ENCODE measurements at places on chromosomes 6 and 20.

GRCh38 chr20:58833921-58834320, 16.8 kb downstream of the GNAS-AS1 start:
- no peak for DNase-seq

GRCh38 chr6:35718911-35719381, 17.9 kb upstream of the ARMC12 start:
- peak; percentile 48 for DNase-seq

DNA sequence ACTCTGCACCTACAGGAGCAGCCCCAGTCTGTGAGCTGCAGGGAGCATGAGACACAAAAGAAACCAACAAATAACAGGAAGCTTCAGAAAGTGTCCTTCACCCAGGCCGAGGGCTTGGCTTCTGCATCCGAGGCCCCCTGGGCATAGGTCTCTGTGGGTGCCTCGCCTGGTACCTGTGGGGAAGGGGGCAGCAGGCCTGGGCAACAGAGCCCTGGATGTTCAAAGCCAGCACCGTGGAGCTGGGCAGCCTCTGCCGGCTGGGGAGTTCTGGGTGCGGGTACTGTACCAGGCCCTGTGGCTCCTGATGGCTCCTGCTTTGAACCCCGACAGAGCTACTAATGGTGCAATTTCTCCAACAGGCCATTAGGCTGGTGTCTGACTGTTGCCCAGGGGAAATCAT, 55.7 kb downstream of the TMEM242 start:
- peak; percentile 9 for DNase-seq

DNA sequence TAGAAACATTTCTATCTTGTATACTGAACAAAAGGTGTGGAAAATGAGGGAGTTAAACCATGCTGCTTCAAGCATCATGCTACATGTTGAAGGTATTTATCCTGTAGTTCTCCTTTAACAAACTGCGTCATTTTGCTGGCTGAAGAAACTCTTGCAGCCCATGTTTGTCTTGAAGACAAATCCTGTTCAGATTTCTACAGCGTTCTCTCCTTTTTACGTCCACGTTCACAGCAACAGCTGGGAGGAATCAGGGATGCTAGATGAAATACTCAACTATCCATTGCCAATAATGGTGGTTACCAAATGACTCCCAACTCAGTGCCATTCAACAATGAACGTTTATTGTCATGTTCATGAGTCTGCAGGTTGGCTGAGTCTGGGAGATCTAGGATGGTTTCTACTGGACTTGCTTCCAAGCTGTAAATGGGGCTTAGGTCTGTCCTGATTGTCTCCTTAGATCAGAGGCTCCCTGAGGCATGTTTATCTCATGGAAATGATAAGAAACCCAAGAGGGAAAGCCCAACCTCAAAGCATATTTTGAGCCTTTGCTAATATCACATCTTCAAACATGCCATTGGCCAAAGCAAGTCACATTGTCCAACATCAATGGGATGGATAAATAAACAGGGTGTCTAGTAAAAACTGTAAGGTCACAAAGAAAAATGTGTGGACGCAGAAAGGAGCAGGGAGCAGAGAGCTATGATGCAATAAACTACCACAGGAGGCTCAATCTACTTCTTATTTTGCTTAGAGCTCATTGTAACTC, 2.7 kb upstream of the PLCB1 start:
- no peak for DNase-seq

DNA sequence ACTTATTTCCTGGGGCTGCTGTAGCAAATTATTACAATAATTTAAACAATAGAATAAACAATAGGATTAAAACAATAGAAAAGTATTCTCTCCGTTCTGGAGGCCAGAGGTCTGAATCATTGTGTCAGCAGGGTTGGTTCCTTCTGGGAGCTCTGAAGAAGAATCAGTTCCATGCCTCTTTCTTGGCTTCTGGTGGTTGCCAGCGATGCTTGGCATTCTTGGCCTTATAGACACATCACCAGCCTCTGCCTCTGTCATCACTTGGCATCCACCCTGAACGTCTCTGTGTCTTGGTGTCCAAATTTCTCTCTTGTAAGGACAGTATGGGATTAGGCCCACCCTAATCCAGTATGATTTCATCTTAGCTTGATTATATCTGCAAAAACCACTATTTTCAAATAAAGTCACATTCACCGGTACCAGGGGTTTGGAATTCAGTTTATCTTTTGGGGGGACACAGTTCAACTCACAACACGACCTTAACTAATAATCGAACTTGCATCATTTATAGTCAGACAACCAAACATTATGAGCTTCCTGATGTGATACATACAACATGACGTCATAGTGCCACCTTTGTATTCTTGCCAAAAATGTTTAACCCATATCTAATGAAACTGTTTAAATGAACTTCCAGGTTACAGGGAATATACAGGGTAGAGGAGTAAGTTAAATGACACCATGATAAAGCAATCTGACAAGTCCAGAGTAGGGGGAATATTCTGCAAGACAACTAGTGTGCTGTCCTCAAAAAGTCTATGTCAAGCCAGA, 84.7 kb upstream of the RNF24 start:
- no peak for DNase-seq

DNA sequence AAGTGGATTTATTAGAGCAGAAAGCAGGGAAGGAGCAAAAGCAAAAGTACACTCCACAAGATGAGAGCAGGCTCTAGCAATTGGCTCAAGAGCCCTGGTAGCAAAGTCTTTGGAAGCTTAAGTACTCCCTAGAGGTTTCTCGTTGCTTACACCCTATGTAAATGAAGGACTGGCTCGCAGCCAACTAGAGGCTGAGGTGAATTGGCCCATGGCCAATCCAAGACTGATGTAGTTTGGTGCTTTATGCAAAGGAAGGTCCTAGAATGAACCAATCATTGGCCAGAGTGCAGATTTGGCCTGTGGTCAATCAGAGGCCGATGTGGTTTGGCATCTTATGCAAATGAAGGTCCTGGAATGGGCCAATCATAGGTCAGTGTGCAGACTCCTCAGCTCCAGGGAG, 191.3 kb upstream of the ARID1B start:
- no peak for DNase-seq

GRCh38 chr6:45648262-45648620, 270.5 kb upstream of the SUPT3H start:
- no peak for DNase-seq

DNA sequence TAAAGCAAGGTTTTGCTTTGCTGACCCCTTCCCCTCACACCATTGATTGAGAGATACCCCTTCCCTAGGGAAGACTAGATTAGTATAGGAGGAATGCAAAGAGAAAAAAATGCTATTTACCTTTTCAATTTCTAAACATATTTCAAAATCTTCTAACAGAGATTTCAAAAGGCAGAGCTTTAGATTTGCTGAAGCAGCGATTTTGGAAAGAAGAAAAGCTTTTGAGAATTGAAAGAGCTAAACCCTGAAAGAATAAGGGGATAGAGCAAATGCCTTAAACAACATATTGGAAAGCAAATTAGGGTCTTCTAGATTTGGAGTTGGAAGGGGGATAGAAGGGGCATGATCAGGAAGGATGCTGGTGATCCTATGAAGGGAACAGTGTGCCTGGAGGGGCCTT, 46.5 kb upstream of the KLHL31 start:
- no peak for DNase-seq

GRCh38 chr6:35240838-35241801, 18.4 kb upstream of the ZNF76 start:
- peak; percentile 82 for DNase-seq

DNA sequence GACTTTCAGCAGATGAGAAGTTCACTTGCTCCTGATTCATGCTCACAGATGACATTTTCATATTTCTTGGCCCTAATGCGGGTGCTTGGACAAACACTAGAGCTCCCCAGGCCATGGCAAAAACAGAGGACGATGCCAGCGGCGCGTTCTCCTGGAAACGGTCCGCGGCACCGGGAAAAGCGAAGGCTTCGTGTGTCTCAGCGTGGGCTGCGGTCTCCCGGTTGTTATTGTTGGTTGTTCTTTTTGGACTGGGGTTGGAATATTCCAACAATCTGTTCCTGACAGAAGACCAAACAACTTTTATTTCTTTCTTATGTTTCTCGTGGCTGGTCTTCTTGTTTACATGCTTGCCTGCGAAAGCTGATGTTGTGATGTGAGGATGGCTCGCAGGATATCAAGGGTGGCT, 46.8 kb upstream of the NEDD9 start:
- no peak for DNase-seq

- DNase-seq: no peak
Measured at GRCh38 chr6:21679761-21680265, 86.3 kb downstream of the SOX4 start.

- no peak for DNase-seq
Measured at GRCh38 chr6:12348530-12349511, 58.7 kb downstream of the EDN1 start.

- DNase-seq: no peak
Measured at GRCh38 chr6:116170358-116171057, 44.6 kb upstream of the COL10A1 start.

GRCh38 chr6:30857549-30857948, 26.8 kb upstream of the DDR1 start:
- no peak for DNase-seq

DNA sequence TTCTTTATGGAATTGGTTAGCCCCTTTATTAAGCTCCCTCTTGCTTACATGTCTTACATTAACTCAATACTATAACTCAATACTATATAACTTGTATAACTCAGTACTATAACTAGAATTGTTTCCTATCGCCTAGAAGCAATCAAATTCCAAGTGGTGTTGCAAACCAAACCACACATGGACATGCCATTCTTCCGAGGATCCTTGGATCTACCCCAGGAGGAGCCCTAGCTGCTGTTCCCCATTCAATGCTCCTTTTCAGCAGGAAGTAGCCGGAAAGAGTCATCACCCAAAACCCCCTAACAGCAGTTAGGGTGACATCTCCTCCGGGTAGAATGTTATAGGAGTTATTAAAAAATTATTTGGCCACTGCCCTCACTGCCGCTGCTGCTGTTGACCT, 40.5 kb downstream of the PLN start:
- DNase-seq: no peak

- DNase-seq: no peak
Measured at GRCh38 chr6:17703256-17703694, 3.5 kb downstream of the NUP153 start.

DNA sequence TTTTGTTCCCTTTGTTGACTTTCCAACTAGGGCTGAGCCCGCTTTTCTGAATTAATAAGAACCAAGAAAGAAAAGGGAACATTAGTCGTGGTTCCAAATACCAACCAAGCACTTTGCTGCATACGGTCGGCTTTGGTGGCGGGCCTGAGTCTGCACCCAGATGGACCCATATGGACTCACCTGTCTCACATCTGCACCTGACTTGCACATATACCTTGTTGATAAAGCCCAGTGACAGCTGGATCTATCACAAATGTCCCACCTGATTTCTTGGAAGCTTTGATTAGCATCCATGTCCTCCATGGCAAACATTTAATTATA, 39.0 kb downstream of the TPD52L1 start:
- DNase-seq: no peak

DNA sequence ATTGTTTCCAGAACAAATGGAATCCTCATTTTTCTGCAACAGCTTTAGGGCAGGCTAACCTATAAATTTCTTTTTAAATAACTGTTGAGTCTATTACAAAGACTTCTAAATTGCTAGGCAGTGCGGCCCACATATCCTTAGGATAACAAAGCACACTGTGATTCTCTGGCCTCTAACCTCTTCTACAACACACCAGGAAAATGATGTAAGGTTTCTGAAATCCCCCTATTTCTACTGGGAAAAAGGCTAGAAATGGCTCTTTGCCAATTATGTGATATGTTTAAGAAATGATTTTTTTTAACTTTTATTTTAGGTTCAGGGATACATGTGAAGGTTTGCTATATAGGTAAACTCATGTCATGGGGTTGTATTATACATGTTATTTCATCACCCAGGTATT, 17.3 kb upstream of the NT5E start:
- DNase-seq: no peak

DNA sequence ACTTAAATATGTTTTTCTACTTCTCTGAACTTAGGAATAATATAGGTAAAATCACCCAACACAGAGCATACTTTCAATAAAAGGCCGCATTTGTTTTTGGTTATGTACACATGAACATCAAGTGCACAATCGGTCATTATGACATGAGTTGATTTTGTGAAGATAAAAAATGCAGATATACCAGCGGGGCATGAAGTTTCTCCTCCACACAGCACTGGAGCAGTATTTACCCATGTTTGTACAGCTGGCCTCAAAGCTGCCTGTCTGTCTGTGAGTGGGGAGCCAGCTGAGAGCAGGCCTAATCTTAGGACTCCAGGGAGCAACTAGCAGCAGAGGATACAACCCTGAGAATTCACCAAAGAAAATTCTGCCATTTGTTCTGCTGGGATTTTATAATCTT, 206.5 kb downstream of the TPBG start:
- DNase-seq: no peak

DNA sequence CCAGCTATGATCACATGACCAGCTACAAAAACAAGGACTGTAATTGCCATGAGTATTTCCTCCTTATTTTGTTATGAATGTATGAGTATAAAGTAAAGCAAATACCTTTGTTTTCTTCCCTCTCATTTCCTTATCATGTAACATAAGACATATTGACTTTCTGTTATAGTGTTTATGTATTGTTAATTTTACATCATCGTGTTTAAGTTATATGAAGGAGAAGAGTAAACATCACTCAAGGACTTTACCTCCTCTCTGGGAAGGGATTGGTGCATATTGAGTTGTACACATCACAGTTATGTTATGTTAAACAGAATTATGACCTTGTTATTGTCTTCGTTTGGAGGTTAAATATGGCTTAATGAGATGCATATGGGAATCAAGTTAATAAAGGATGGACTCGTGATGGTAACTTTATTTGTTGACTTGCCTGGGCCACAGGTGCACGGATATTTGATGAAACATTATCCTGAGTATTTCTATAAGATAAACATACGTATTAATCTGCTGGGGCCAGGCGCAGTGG, 57.3 kb upstream of the CNKSR3 start:
- no peak for DNase-seq

DNA sequence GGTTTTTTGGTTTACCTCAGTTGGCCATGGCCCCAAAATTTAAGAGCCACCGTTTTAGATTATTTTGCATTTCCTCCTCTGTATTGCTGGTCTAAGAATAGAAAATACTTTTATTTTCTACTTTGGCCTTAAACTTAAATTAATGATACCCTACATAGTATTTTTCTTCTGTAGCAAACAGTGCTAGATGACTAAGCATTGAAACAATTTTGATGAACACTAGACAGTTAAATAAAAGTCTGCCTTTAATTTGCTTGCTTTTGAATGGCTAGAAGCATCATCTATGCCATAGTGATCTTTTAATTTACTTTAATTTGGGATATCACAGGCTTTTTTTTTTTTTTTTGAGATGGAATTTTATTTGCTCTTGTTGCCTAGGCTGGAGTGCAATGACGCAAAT, 106.4 kb downstream of the CD109 start:
- no peak for DNase-seq

- no peak for DNase-seq
Measured at GRCh38 chr6:40528051-40528450, 59.1 kb downstream of the LRFN2 start.

- no peak for DNase-seq
Measured at GRCh38 chr20:32628960-32629530, 43.9 kb upstream of the NOL4L start.

DNA sequence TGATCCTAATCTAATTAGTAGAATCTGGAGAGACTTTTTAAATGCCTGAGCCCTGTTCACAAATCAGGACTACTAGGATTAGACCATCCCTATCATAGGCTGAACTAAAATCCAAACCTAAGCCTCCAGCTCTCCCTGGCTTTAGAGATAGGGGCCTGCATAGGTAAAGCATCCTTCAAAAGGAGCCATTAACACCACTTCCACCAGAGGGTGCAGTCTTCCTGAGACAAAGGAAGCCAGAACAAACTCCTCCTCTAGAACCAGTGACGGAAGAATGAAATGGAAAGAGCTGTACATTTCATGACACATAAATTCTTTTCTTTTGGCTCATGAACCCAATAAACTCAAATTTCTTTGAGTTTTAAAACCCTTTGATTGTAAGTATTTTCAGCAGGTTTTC, 291.2 kb upstream of the ADGRB3 start:
- DNase-seq: no peak

All from activated T-cell treated with anti-CD3 and anti-CD28 coated beads, Interleukin-2, amount 50 U/mL, for 1 hour (primary cell).